Caudate nucleus (tissue), 63 donors: ENCODE measurements at places on chromosomes 11 and 22.

DNA sequence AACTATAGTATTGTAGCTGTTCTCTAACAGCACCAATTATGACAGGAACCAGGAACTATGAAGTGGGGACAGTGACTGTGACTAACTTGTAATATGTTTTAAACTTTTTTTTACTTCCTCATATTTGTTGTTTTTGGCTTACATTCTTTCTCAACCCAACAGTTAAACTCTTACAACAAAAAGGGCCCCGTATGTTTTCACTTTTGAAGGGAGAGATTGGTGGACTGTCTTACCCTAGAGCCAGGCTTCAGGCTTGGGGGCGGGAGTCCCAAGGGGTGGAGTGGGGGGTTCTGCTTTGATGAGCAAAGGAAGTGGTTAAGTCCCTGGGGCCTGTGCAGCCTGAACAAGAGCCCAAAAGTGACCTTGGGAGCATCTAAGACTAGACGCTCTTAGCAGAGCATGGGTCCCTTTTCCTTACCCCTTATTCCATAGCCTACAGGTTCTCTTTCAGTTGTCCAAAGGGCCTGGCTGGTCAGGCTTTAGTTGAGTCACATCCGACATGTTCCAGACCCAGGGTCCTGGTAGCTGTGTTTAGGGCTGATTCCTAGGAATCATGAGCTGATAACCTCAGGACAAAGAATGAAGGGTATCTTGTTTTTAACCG, 38.8 kb downstream of the STIM1 start:
- DNase-seq: no peak

GRCh38 chr11:30016588-30017363, at the start of gene KCNA4:
Gene KCNA4 (minus strand): TSS chr11:30017030. CDS start chr11:30012678, 4,352 bp downstream.
- DNase-seq: no peak

- DNase-seq: no peak
Measured at GRCh38 chr11:116506263-116506825, 266.4 kb downstream of the BUD13 start.

DNA sequence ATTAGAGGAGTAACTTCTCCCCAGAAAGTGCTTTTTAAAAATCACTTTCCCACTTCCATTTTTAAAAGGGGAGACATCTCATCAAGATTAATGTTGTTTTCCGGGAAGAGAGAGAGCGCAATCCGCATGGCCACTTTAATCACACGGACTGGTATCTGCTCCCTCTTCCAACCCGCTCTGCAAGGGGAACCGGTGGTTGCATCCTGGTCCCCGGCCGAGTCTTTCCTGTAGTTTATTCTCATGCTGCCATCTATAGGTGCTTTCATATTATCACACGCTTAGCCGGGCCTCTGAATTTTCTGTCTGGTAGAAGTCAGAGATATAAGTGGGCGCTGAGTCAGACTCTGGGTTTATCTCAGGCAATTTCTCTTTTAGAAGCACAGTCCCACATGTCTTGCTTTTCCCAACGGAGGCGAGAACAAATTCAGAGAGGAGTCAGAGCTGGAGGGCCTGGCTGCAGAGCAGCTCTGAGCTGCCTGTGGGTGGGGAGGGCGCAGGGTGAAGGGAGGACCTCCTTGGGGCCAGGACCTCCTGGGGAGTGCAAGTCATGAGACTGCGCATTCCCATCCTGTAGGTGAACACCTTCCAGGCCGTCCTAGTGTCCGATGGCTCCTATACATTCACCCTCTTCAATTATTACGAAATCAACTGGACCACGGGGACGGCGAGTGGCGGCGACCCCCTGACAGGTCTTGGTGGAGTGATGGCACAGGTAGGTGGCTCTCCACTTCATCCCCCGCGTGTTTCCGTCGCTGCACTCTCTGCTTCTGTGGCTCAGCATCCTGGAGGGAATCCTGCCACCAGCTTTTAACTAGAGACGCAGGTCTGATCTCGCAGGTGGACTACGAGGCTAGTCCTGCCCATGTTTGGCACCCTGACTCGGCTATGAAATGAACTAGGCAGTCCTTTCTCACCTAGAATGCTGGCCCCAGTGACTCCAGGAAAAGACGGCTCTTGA, 11.7 kb downstream of the TECTA start:
- DNase-seq: peak; percentile 17

DNA sequence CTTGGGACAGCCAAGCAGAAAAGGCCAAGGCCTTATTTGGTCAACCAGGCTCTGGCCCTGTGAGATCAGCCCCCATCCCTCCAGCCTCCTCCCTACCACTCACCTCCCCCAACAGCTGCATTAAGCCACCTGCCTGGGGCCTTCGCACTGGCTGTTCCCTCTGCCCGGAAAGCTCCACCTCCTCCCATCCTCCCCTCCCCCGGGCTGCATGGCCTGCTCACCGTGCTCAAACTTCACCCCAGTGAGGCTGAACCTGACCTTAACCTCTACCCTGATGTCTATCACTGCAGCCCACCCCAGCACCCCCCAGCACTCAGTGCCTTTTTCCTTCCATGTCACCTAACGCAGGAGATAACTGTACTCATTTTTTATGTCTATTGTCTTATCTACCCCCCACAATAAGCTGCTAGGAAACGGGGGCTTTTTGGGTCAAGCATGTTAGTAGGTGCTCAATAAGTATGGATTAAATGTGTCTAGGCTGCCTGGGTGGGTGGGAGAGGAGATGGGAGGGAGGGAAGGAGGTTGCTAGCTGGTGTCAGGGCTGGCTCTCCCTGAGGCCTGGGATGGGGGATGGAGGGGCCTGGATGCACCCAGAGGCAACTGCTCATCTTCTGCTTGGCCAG, 912 bp downstream of the PTPRCAP start:
- no peak for DNase-seq

- DNase-seq: no peak
Measured at GRCh38 chr11:587978-588380, 11.7 kb downstream of the PHRF1 start.
